ENCODE measurements at places on chromosomes 3 and 15.

DNA sequence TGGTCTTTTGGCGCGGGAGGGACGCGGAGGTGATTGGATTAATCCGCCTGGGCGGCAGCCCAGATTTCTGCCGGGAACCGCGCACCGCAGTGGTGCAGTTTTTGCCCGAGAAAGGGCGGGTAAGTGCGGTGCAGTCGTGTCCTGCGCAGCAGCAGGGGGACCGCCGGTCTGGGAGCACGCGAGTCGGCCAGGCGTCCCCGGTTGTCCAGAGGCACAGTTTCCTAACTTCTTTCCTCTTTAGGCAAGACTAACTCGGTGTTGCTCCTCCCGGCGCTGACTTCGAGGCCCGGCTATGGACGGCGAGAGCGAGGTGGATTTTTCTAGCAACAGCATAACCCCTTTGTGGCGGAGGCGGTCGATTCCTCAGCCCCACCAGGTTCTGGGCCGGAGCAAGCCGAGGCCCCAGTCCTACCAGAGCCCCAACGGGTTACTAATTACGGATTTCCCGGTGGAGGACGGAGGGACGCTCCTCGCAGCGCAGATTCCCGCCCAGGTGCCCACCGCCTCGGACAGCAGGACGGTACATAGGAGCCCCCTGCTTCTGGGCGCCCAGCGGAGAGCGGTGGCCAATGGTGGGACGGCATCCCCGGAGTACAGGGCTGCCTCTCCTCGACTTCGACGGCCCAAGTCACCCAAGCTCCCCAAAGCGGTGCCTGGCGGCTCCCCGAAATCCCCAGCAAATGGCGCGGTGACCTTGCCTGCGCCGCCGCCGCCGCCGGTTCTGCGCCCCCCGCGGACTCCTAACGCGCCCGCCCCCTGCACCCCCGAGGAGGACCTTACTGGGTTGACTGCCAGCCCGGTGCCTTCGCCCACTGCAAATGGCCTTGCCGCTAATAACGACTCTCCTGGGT lies 736 bp downstream of the ARHGEF26 start:
- DNase-seq: peak; percentile 63

DNA sequence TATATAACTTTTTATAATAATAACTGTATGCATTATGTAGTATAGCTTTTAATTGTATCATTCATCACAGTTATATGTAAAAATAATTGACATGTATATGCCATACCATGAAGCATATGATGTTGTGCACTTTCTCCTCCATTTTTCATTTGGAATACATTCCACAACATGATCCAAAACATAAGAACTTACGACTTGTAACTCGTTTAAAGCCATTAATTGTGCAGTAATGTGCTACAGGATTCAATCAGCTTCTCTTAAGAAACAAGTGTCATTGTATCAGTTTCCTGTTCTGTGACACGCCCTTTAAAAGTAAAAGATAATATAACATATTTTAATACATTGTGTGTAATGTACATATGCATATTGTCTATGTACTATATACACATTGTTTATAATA lies 2.2 kb downstream of the C3orf80 start:
- no peak for DNase-seq

DNA sequence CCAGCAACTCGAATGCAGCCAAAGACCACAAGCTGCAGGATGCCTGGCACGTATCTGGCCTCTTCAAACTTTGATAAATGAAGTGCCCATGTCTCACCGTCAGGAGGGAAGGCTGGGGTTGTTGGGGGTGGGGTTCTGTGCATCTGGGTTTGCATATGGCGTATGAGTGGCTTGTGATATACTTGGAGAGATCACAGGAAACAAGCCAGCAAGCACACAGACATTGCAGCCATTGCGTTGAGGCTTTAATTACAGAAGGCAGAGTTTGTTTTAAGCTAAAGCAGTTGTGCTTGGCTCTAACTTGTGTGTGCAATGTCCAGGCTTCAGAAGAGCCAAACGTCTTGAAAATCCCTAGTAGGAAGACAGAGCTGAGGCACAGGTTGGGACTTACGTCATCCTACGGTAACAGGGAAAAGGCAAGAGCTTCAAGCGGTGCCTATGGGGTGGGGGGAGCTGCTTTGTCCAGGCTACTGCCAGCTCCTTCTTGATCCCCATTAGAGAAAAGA lies 109.2 kb downstream of the ASB7 start:
- DNase-seq: peak; percentile 64

GRCh38 chr3:123602325-123602724 lies 17.5 kb upstream of the HACD2 start:
- no peak for DNase-seq

DNA sequence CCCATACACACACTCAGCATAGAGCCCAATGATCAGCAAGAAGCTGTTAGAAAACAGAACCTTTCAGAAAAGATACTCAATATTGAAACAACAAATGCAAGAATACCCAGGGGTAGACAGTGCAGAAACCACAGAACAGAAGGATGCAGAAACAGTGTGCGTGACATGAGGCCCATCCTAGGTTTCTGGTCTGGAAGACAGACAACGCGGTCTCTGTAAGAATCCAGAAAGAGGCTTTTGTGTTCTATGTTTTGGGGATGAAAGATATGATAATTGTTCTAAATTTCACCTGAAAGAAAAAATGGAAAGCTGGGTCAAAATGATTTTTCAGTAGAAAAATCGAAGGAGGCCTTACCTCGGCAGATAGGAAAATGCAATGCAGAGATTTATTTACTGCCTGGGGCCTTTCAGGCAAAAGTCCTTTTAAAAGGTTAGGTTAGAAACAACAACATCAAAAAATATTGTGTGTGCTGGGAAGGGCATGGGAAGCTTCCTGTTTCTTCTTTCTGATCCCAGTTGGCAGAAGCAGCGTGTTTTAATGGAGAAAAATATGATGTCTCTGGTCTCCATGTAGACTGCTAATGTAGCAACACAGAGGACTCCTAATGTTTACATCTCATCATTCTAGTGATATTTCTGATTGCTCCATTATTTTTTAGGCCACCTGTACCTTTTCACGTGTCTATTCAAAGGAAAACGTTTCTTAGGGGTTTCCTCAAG lies 17.0 kb downstream of the SYNM start:
- DNase-seq: no peak

GRCh38 chr15:34355241-34355640 lies 11.8 kb downstream of the LPCAT4 start:
- DNase-seq: no peak

DNA sequence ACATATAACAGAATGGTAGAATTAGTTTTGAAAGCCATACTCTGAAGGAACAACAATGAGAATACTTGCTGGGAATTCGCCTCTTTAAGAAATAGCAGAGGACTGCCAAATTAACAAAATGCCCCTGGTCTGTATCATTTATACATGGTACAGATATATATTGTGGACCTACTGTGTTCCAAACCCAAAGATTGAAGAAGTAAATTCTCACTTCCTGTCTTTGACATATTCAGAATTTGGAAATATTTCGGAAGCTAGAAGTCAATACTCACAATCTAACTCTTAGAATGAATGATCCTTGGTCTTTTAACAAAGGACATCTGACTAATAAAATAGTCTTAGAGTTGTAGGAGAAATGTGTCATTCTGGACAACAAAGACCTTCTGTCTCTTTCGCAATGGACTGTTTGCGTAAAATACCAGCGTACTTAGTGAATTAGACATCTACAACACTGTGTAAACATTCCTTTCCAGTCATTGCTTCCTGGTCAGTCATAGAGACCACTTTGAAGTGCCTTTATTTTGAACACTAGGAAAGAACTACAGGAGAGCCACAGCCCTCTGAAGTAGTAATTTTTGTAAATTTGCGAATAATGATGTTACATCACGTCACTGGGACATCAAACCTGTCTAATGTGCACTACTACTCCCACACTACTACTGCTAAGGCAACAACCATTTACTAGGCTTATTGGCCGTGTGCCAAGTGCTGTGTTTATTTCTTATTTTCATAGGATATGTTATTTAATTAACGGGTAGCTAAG lies 68.0 kb downstream of the CHL1 start:
- DNase-seq: no peak

GRCh38 chr3:105912891-105913290 lies 44.1 kb upstream of the CBLB start:
- no peak for DNase-seq

- DNase-seq: no peak
Measured at GRCh38 chr15:96070636-96071035, 259.9 kb upstream of the NR2F2 start.

DNA sequence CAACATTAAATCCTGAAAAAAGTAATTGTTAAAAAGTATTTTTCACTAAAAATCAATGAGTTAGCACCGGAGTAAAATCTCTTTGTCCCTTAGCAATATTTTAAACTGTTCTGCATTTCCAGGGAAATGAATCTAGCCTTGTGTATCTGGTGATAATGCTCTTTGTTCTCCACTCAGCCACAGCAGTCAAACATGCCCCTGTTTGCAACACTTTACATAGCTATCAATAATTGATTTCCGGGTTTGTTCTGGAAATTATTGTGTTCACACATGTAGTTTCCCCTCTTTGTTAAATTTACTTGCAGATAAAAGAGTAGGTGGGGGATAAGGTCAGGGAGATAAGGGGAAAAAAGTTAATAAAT lies 3.6 kb upstream of the A4GNT start:
- DNase-seq: no peak

GRCh38 chr3:165196577-165197480 lies 645 bp upstream of the SLITRK3 start:
- DNase-seq: peak; percentile 24

DNA sequence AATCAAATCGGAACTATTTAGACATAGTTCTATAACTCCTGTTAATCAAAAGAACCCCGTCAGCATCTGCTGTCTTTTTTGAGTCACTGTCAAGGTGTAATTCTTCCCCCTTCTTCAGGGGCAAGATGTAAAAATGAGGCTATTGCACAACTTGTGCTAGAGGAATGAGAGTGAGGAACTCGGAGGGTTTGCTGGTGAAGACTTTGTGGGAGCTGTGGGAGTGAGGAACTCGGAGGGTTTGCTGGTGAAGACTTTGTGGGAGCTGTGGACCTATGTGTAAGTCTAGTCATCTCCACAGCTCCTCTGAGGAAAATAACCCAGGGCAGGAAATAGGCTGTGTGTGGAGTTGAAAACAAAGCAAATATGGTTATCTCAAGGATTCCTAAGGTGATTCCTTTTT lies 2.5 kb upstream of the CERS3 start:
- DNase-seq: no peak

DNA sequence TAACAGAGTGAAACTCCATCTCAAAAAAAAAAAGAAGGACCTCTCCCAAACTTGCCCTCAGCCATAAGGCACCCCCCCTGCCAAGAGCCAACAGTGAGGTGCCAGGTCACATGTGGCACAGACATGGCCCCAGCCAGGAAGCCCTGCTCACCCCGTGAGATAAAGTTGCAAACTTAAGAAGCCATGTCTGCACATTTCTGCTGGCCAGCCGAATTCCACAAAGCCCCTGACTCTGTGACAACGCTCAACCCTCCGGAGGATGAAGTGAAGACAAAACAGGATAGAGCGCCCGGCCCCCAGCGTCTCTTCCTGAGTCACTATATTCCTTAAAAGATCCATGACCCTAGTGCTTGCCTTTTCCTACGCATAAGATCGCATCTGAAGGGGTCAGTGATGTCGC lies 188.1 kb downstream of the XXYLT1 start:
- no peak for DNase-seq

DNA sequence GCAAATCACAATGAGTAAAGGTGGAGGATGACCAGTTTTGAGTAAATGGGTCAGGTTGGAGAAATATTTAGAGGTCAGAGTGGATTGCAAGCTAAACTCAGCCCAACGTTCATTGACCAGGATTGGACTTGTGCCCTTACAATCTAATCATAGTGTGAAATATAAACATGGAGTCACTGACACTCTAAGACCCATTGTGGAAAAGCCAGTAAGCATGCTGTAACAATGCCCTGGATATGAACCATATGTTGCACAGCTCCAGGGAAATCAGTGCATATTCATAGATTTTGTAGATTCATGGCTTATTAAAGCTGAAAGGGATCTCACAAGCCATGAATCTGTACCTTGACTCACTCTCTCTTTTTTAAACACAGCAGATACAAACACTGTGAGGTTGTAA lies 660.2 kb upstream of the LMCD1 start:
- DNase-seq: no peak

GRCh38 chr3:13894807-13895154 lies 14.9 kb upstream of the WNT7A start:
- DNase-seq: no peak

GRCh38 chr15:52112203-52112750 lies 298 bp downstream of the BCL2L10 start:
- peak; percentile 29 for DNase-seq

- no peak for DNase-seq
Measured at GRCh38 chr3:111229301-111229700, 157.7 kb downstream of the NECTIN3 start.

- DNase-seq: peak; percentile 81
Measured at GRCh38 chr15:45522328-45523165, at the start of gene SLC30A4. SLC30A4 (minus strand) TSS chr15:45522755; CDS start chr15:45522354, 401 bp downstream.

GRCh38 chr3:193212844-193213243 lies 28.2 kb upstream of the PLAAT1 start:
- no peak for DNase-seq

DNA sequence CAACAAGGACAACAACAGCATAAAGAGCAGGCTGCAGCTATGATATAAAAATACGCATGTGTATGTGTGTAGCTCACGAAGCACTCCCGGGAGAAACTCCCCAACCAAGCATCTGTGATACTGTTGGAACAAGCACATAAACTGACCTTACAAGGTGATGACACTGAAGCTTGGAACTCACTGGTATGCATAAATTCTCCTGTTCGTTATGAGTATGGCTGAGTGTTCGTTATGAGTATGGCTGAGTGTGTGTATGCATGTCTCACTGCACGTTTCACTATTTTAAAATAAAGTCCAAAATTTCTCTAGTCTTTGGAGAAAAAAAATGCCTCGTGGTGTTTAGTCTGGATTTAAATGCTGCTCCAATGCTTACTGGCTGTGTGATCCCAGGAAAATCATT lies 256.8 kb downstream of the RORA start:
- DNase-seq: peak; percentile 37

DNA sequence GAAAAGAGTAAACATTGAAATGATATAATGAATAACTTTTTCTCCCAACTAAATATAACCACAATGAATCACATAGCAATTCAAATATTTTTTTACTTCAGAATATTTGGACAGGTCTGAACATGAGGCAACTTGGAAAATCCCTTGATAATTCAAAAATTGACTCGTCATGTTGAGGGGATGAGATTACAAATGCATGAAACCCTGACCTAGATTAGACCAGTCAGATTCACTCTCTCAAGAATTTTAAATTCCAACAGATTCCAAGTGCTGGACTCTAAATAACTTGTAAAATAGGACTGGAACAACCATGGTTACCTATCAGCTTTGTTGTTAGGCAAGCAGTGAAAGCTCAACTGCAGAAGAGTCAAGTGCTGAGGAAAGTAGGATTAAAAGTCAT lies 317.5 kb downstream of the GBE1 start:
- DNase-seq: no peak

GRCh38 chr3:103919327-103919726 lies 1447.4 kb upstream of the ALCAM start:
- no peak for DNase-seq

DNA sequence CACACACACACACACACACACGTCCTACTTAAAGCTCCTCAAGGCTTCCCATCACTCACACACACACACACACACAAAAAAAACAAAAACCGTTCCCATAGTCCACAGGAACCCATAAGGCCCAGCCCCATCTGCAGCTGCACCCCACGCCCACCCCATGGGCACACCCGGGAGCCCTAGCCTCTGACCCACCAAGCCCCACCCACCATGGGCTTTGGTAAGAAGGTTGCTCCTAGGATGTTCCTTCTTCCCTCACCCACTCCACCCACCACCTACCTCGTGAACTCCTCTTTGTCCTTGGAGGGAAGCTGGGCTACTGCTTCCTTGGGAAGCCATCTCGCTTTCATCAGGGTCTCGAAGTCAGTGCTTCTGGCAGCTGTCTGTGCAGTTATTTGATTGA lies 115.1 kb downstream of the TPRA1 start:
- no peak for DNase-seq
